Fibroblast of pulmonary artery (primary cell): ENCODE measurements at places on chromosomes 11 and 22.
A peak's percentile ranks its signal among the peaks of the same experiment; 100 is the strongest.

DNA sequence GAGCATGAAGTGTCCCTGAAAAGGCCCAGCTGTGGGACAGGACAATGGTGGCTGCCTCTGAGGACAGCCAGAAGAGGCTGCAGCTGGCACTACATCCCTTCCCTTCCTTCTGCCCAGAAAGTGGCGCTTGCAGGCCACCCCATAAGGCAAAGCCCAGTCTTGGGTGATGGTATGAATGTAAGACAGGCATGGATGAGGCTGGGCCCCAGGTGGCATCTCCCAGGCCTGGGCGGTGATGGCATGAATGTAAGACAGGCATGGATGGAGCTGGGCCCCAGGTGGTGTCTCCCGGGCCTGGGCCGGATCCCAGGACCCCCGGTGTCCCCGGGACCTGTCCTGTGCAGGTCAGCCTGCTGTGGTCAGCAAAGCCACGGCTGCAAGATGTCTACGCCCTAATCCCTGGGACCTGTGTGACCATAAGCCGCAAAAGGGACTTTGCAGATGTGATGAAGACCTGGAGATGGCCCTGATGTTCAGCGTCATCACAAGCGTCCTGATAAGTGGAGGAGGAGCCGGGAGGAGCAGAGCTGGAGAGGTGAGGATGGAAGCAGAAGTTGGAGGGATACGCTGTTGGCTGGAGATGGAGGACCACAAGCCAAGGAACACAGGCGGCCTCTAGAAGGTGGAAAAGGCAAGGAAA, 181.1 kb downstream of the CTTN start:
- DNase-seq = no peak

DNA sequence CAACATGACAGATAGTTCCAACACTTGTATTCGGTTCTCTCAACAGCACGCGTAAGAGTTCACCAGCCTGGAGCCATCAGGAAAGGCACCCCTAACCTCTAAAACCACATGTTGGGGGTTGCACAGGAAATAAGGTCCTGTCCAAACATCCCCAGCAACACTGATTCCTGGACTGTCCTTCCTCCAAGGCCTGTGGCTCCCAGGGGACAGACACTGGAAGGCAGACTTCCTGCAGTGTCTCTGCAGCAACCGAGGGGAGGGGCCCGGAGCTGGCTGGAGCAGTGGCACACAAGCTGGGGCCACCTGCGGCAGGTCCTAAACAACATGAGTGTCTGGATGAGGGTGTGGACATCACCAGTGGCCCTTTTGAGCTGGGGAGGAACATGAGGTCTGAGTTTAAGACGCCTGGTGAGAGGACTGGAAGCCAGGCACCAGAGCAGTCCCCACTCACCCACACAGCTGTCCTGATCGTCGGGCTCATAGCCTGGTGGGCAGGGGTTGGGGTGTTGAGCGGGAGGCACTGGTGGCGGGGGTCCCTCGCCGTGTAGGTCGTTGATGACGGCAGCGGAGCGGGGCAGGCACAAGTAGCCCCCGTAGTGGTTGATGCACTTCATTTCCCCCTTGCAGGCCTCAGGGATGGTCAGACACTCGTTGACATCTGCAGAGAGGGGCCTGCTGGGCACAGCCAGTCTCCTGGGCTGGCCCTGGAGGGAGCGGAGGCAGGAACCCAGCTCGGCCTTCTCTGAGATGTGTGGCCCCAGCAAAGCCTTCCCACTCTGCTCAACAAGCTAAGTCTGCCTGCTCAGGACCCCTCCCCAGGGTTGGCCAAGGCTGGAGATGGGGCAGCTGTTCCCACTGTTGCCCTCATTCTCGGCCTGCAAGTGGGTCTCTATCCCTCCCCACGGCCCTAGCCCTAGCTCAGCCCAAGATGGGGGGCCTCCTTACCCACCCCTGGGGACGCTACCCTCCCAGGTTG, 1.6 kb downstream of the EFEMP2 start:
- no peak for DNase-seq

DNA sequence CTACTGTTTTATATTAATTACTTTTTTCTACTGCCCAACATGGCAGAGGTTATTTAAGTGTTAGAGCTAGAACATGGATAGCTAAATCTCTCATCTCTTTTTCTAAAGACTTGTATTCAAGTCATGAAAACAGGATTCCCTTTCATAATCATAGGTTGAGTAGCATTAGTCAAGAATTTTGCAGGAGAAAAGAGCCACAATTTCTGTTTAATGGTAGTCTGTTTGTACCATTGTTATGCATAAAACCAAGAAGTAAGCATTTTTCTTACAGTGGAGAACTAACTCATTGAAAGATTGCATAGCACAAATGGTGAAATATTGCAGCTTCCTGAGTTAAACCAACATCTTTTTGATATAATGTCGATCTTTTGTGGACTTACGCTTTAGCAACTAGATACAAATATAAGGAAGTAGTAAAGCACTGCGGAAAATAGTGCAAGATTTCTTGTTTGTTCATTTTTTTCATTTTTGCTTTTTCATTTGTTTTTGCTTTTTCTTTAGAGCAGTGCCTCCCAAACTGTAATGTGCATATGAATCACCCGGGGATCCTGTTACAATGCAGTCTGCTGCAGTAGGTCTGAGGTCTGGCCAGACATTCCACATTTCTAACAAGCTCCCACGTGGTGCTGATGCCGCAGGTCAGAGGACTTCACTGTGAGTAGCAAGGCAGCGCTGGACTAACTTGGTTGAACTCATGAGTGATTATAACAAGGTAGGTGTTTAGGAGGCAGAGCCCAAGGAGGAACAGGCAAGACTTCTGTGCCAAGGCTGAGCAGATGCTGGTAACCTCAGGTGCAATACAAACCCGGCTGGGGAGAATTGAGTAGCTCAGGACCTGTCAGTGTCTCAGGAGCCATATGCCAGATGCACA, 4.6 kb downstream of the ETS1 start:
- DNase-seq = peak; percentile 93

- no peak for DNase-seq
Measured at GRCh38 chr11:2555336-2555735, 110.5 kb downstream of the KCNQ1 start.

GRCh38 chr11:132022733-132023478, 652.5 kb downstream of the NTM start:
- peak; percentile 19 for DNase-seq

DNA sequence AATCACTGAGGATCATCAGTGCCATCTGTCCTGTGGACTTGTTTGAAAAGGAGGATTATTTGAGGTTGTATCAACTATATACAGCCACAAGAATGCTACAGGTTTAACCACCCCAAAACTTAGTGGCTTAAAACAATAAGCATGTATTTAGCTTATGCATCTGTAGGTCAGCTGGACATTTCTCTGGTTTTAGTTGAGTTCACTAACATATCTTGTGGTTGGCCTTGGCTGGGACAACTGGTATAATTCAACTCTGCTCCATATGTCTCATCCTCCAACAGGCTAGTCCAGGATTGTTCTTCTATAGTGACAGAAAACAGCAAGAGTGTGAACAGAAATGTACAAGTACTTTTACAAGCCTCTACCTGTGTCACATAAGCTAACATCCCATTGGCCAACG, 49.9 kb upstream of the SOX6 start:
- no peak for DNase-seq

DNA sequence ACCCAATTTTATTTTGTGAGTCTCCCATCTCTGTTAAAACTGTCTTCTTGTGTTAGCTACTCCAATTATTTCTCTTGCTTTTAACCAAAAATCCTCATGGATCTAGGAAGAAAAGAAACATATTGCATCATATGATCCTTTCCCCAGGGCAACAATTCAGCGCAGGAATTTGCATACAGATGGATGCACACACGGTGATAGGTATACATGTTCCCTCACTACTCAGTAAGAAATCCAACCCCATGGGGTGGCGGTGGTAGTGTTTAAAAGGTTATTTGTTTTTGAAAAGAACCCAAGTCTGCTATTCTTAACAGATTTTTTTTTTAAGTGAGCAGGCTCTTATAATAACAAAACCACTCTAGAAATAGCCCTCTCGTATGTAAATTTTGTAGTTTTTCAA, 4.2 kb upstream of the SYN3 start:
- DNase-seq = no peak

DNA sequence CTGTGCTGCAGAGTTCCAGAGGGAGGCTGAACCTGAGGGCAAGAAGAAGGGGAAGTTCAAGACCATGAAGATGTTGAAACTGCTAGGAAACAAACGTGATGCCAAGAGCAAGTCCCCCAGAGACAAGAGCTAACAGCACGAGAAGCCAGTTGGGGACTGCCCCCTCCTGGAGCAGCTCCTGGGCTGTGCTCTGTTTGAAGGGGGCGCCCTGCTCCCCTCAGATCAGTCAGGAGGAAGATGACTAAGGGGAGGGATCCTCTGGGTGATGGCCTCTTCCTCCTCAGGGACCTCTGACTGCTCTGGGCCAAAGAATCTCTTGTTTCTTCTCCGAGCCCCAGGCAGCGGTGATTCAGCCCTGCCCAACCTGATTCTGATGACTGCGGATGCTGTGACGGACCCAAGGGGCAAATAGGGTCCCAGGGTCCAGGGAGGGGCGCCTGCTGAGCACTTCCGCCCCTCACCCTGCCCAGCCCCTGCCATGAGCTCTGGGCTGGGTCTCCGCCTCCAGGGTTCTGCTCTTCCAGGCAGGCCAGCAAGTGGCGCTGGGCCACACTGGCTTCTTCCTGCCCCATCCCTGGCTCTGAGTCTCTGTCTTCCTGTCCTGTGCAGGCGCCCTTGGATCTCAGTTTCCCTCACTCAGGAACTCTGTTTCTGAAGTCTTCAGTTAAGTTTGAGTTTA, 12.6 kb downstream of the C22orf23 start:
- peak; percentile 16 for DNase-seq

GRCh38 chr11:68932358-68932757, 28.7 kb downstream of the IGHMBP2 start:
- no peak for DNase-seq

- DNase-seq = peak; percentile 64
Measured at GRCh38 chr11:64787526-64788320, 9.4 kb upstream of the SF1 start.

DNA sequence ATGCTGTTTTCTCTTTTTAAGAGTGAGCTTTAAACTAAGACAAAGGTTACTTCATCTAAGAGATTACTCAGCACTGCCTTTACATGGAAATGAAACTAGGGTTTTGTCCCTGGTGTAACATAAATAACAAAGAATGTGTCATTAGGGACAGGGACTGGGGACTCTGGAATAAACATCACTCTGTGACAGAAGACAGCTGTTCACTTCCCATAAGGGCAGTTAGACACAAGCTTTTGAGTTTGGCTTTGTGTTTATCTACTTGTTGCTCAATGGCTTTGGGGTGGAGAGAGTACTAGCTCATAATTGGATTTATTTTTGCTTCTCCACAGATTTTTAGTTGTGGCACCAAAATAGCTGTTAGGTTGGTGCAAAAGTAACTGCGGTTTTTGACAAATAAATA, 154.5 kb downstream of the OR4C45 start:
- no peak for DNase-seq

GRCh38 chr22:49995041-49995360, 17.6 kb downstream of the IL17REL start:
- no peak for DNase-seq

DNA sequence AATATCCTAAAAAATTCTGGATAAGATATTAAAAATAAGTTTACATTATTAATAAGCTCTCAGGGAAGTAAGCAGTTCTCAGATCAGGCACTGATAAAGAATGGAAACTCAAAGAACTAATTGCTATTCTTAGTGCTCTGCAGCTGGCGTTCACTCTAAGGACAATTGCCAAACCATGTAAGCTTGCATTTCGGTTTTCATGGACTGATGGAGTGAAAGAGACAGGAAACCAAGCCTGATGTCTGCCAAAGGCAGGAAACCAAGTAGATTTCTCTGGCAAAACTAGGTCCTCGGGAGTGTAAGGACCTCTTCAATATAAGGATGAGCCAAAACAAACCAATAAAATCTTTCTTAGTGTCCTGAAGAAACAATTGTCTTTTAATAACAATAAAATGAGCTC, 355.2 kb downstream of the RAB38 start:
- no peak for DNase-seq

- DNase-seq = no peak
Measured at GRCh38 chr11:60912851-60913528, 968 bp upstream of the TMEM109 start.

DNA sequence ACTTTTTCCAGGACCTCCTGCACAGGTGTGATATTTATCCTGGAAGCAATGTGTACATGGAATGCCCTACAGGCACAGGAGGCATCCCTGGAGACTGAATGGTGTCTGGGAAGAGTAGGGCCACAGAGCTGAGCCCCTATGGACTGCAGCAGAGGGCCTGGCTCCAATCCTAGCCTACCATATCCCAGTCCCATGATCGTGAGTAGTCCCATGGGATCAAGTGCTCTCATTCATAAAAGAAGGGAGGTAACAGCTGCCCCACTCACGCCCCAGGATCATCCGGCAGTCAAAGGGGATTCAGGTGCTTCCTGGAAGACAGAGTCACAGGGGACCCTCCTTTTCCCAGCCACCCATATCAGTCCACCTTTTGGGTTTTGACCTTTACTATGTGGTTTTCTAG, 24.0 kb downstream of the ANKK1 start:
- DNase-seq = no peak

DNA sequence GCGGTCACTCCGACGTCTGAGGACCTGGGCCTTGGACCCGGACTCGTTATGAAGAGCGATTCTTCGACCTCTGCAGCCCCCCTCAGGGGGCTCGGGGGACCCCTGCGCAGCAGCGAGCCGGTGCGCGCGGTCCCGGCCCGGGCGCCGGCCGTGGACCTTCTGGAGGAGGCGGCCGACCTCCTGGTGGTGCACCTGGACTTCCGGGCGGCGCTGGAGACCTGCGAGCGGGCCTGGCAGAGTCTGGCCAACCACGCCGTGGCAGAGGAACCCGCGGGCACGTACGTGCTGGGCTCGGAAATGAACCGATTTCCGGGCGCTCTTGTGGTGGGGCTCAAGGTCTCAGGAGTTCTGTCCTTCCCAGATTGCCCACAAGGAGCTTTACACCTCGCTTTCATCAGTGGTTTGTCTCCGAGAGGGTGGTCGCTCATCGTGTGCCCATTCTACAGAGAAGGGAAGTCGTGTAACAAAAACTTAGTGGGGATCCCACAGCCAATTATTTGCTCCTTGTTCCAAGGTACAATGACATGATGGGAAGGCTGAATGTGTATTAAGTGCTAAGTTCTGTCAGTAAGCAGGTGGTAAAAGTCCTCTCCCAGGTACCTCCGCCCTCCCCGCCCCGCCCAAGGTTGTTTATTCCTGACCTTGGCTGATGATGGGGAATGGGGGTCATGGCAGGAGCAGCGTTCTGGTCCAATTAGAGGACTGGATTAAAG, 695 bp downstream of the PEX26 start:
- DNase-seq = no peak

- no peak for DNase-seq
Measured at GRCh38 chr11:15690320-15690719, 575.6 kb downstream of the INSC start.

- DNase-seq = no peak
Measured at GRCh38 chr22:33440756-33441155, 382.6 kb upstream of the SYN3 start.

GRCh38 chr11:84292006-84292405, 1005.8 kb upstream of the CCDC90B start:
- peak; percentile 55 for DNase-seq

- no peak for DNase-seq
Measured at GRCh38 chr11:133886029-133886428, 40.7 kb upstream of the SPATA19 start.
